Stimulated activated CD8-positive, alpha-beta memory T cell treated with anti-CD3 and anti-CD28 coated beads, Interleukin-4, amount 100 ng/mL, for 1 hour (primary cell): ENCODE measurements at places on chromosomes 5 and 9.

DNA sequence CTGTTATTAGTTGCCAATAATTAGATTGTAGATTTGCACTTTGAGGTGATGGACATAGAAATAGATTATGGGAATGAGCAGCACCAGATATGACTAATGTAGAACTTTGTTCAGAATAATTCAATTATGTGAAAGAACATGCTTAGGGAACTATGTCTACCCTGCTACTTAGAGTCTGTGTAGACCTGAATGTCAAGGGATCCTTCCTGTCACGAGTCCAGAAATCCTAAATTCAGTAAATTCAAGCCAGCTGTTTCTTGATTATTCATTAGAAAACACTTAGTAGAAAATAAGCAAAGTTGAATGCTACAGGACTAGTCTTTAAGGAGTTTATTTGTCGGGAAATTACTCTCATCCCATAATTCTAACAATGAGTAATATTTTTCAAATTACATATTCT lies 887.3 kb upstream of the SEMA6A start:
- DNase-seq = no peak

- no peak for DNase-seq
These were observed 43.4 kb downstream of the PFDN1 start for GRCh38 chr5:140259500-140259899.

DNA sequence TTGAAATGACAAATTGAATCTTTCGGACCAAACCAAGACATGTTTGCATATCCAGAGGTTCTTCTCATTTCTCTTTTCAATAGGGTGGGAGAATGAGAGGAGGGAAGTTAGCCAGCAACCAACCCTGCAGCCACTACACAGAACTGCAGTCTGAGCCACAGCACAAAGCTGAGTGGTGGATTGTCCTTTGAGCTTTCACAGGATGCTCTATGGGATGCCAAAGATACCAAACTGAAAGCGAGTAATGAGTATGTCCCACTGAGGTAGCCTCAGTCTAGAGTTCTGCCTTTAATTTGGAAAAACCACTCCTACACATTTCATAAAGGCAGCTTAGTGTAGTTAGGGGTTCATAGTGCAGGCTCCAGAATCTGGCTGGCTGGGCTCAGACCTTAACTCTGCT lies 114.9 kb downstream of the MARCHF3 start:
- DNase-seq = no peak

GRCh38 chr5:90930756-90931431 lies 372.3 kb downstream of the ADGRV1 start:
- no peak for DNase-seq

- no peak for DNase-seq
These were observed 73.1 kb upstream of the TAF1L start for GRCh38 chr9:32708480-32709150.

GRCh38 chr5:81980598-81981260 lies 8.9 kb downstream of the ATG10 start:
- no peak for DNase-seq

GRCh38 chr9:114804505-114804904 lies 1.3 kb downstream of the TNFSF15 start:
- no peak for DNase-seq

DNA sequence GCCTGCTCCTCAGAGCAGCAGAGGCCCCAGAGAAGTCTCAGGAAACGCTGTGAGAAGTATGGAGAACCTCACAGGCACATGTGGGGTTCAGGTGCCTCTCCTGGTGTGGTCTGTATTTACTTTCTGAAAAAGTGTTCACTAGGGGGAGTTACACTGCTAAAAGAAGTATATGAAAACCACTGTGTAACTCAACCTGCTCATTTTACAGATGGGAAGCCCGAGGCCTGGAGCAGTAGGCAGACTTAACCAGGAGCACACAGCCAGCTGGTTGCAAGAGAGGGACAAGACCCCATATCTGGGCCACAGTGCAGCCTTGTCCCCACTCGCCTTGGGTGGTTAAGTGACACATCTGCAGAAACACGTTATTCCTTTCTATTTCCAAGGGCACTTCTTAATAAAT lies 112.8 kb upstream of the SAP30L start:
- no peak for DNase-seq

GRCh38 chr5:135831439-135831838 lies 3.0 kb upstream of the SLC25A48 start:
- no peak for DNase-seq

- no peak for DNase-seq
These were observed 20.9 kb upstream of the SEMA6A start for GRCh38 chr5:116595498-116595897.

GRCh38 chr9:3528451-3528850 lies 2.6 kb upstream of the RFX3 start:
- no peak for DNase-seq

GRCh38 chr9:113388833-113389232 lies 12.0 kb upstream of the HDHD3 start:
- DNase-seq = no peak

- no peak for DNase-seq
These were observed 4.2 kb upstream of the ANXA2R start for GRCh38 chr5:43044181-43044914.

DNA sequence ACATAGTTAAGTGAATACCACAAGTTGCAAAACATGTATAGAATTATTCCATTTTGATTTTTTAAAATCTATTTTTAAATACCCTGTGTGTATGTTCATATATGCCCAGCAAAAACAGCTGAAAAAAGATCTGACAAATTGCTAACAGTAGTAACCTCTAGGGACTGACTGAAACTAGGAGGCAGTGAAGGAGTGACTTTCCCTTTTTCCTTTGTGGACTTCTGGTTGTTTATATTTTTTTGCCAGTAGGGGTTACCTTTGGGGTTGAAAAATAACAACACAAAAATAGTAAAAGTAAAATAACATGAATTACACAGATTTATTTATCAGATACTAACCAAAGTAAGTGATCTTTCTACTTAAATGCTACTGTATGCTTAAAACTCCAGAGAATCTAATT lies 2.9 kb downstream of the MEGF9 start:
- DNase-seq = no peak

DNA sequence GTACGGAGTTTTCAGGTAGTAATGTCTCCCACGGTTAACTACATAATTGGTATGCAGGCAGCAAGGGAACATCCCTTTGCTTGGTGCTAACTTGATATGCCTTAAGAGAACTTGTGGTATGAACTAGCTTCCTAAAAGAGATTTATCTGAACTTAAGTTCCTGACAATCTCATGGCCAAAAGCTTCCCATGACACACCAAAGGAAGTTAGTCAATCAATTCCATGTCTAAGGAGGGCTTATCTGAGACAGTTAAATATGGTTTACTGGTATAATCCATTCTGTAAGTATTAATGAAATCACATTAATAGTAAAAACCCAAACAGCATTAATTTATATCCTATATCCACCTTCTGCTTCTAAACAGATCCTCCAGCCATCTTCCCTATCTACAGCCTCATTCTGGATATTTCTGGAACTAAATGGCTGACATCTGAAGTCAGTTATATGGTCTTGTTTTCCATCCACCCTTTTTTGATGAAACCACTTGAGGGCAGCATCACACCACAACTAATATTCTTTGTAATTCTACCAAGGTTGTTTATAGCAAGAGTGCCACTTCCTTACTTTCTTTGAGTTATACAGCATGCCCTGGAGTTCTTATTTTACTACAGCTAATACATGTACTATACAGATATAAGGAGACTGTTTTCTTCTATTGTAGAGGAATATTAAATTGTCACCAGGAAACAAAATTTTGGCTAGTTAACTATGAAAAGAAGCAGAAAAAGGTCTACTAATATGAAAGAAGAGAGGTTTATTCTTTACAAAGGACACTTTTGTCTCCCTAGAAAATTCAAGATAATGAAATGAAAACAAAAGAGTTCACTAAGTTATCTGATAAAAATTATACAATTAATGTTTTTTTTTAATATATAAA lies 34.7 kb downstream of the SHOC1 start:
- DNase-seq = peak; percentile 1

- no peak for DNase-seq
These were observed 117.9 kb downstream of the MELK start for GRCh38 chr9:36690412-36691168.

GRCh38 chr9:70861797-70862196 lies 259.6 kb downstream of the TRPM3 start:
- DNase-seq = no peak

DNA sequence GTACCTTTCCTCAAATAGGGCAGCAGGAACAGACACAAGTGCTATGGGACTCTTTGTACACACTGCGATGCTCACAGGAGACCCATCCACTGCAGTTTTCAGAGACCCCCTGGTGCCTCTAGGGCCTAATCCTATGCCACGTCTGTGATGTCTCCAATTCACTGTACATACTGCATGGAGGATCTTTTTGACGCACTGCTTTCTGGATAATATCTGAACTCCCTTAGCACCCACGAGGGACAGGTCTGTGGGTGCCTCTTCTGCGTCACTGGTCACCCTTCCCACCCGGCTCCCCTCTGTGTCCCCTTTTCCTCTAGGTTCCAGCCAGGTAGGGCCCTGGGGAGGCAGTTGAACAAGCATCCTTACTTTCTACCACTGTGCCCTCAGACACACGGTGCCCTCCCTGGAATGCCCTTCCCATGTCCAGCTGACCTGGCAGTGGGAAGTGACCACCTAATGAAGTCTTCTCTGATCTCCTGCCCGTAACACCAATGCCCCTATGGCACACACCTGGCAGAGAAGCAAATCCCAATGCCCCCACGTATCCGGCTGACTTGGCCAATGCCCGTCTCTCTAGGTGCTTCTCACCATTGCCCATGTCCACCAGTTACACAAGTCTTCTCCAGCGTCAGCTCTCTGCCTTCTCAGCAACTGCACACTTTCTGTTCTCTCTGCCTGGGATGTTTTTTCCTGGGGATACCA lies 41.5 kb downstream of the FOXI1 start:
- no peak for DNase-seq
